Esophagus squamous epithelium (tissue), 5 donors: ENCODE measurements at places on chromosomes 5 and 9.

DNA sequence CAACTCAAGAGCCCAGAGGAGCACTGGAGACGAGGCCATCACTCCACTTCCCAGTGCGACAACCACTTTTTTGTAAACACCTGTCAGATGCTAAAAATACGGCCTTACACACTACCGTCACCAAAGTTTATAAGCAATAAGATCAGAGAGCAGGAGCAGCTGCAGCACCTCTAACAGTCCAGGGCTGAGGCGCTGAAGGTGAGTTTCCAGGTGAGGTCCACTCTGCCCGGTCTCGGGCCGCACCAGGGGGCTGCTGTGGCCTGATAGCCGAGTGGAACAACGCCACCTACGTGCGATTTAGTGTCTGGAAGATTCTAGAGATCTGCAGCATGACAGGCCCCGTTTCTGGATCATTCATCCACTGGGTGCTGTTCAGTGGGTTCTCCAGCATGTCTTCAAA is 25.8 kb upstream of the CAMSAP1 start:
- no peak for DNase-seq

GRCh38 chr9:126459965-126460843 is 133.6 kb downstream of the MVB12B start:
- DNase-seq: no peak

GRCh38 chr5:11248966-11249365 is 487.9 kb upstream of the DAP start:
- DNase-seq: no peak

DNA sequence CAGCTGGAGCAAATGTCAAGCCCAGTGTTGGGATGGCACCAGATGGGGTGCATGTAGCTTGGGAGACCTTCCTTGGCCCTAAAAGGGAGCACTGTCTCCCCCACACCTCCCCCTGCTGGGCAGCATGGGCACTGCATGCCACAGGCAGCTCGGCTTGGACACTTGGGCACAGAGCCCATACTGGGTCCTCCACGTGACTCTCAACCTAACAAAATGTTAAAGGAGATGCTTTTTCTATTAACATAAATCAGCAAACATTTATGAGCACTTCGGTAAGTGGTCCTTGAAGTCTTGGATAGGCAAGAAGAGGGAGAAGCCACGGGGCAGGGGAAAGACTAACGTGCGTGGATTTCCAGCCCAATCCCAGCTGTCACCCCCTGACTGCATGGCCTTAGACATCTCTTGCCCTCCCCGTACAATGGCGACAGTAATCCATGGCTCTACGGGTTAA is 23.9 kb upstream of the MAPK9 start:
- DNase-seq: no peak

DNA sequence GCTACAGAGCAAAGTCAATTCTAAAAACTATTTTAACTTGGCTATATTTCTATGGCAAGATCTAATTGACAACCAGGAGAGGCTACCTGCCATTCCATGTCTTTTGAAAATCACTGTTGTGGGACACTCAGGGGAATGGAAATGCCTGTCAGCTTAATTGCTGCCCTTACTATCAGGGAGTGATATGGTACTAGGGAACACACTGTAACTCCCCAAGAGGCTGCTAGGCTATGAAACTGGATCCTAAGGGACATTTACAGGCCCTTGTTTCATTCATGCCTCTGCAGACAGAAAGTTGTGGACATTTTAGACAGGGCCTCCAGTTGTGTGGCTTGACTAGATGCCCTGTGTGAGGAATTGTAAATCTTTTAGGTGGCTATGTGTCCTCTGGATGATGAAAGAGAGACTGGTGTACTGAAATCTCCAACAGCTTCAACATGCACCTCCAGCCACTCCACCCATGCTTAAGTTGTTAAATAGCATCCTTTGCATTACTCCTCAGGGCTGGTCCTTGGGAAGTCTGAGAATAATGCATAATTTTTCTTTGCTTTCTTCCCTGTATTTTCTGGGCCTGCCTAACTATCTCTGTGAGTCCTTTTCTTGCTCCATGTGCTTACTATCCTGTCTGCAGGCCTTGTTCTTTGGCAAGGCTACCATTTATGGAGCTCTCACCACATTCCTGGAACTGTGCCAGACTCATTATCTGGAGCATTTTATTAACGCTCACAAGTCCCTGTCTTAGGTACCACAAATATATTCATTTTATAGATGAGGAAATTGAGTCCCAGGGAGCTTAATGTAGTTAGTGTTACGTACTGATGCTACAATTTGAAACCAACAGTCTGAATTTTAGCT is 3.2 kb downstream of the MROH2B start:
- DNase-seq: no peak

DNA sequence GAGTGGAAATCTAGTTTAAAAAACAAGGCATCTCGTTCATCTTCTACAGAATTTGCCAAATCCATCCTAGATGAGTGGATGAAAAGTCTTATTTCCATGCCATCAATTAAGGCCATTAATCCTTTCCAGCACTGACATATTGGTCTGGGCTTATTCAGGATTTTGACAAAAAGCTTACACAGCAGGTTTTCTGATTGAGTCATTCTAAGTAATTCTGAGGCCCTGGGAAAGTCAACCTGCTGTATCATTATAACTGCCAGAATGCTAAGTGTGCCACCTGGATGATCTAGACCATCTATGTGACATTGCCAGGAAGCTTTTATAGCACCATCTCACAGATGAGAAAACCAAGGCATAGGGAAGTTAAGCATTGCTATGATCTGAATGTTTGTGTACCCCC is 132.1 kb upstream of the MAP3K1 start:
- no peak for DNase-seq

- no peak for DNase-seq
These were observed 68.0 kb upstream of the CTNNA1 start for GRCh38 chr5:138685193-138685745.

GRCh38 chr9:107336718-107337360 is 53.8 kb downstream of the RAD23B start:
- no peak for DNase-seq

DNA sequence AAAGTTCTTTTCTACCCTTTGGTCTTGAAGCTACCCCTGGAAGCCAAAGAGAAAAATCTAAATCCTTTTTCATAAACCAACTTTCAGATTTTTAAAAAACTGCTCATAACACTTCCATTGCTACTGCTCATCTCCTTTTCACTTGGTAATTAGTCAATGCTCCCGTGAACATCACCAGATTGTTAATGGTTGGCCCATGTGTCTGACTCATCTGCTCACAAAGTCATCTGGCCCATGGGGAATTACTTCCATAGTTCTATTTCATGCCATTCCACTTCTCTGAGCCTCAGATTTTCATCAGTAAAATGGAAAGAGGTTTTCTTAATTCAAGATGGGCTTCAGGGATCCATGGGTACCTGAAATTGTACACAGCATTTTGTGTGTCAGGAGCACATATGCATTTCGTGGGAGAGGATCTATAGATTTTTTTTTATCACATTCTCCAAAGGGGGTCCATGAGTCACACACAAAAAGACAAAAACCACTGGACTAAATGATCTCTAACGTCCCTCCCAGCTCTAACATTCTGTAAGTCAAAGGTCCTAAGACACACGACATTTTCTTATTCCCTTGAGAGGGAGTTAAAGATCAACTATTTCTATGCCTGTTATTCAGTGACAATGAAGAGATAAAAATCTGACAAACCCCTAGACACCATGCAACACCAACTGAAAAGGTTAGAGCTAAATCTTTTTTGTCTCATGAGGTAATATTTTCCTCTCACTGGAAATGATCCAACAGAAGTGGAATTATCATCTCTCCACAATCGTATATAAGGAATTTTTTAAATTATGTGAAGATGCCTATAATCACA is 75.4 kb downstream of the TEX10 start:
- DNase-seq: no peak

DNA sequence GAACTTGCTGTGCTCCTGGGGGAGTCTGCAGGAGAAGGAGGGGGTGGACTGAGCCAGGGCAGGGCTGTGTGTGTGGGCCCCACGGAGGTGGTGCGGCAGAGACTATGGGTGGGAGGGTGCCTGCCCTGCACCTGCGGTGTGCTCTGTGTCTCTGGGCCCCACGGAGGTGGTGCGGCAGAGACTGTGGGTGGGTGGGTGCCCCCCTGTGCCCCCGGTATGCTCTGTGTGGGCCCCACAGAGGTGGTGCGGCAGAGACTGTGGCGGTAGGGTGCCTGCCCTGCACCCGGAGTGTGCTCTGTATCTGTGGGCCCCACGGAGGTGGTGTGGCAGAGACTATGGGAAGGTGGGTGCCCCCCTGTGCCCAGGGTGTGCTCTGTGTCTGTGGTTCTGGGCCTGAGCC is 103.7 kb downstream of the EHMT1 start:
- DNase-seq: no peak

GRCh38 chr9:6955251-6955921 is 197.6 kb downstream of the KDM4C start:
- no peak for DNase-seq

DNA sequence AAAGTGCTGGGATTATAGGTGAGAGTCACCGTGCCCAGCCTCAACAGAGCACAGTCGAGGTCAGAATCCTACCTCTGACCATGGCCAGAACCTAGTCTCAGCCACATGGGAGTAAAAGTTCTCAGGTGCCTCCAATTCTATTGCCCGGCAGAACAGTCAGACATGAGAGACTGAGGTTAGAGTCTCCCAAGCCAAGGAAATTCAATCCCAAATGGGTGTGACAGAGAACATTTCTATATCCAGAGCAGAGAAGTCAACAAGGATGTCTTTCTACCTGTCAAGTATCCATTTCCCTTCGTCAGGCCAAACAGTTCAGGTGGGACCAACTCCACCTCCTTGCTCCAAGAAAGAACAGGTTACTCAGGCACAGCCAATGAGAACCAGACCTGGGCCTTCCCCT is 10.5 kb downstream of the ANXA6 start:
- DNase-seq: no peak

DNA sequence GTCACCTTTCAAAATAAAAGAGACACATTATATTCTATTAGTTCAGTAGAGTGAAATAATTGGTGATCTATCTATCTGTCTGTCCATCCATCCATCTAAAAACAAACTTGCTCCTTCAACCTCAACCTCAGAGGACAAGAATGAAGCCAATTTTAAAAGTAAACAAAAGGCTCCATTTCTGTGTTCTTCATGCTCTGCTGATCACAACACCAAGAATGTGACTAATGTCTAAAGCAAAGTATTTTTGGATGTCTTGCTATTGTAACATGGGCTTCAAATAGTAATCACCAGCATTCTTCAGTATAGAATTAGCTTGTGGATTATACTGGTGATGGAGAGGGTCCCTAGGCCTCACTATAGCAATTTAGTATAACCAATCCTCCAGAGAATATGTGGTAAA is 1304.4 kb downstream of the MAT2B start:
- no peak for DNase-seq

DNA sequence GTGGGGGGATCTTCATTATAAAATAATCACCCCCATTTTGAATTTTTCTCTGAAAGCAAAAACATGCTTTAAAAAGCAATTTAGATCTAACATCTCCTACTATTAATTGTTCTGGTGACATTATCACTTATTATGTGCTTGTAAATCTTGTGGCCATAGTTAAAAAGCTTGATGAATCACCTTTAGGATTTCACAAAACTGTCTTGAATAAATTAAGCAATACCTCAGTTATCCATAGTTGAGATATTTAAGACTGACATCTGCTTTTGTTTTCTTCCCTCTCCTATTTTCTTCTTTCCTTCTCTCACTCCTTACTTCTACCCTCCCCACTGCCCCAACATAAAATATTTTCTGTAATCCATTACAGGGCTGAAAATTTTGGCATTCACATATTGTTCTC is 84.8 kb downstream of the SLC1A3 start:
- no peak for DNase-seq

- DNase-seq: no peak
These were observed 37.6 kb downstream of the RHOBTB3 start for GRCh38 chr5:95768731-95769130.

- DNase-seq: no peak
These were observed 6.3 kb upstream of the MXD3 start for GRCh38 chr5:177317959-177318377.

- no peak for DNase-seq
These were observed 89.3 kb upstream of the DMRT1 start for GRCh38 chr9:752201-752600.

DNA sequence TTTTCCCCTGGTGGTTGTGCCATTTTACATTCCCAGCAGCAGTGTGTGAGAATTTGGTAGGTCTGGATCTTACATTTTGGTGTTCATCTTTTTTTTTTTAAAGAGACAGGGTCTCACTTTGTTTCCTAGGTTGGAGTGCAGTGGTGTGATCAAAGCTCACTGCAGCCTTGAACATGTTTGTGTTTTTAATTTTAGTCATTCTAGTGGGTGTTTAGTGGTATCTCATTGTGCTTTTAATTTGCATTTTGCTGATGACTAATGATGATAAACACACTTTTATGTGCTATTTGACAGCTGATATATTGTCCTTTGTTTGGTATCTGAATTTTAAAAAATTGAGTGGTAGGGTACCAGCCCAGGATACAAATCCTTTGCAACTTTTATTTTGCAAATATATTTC is 53.4 kb upstream of the POMT1 start:
- DNase-seq: no peak

GRCh38 chr5:81427566-81427965 is 33.6 kb upstream of the ACOT12 start:
- no peak for DNase-seq

- DNase-seq: no peak
These were observed 124.9 kb upstream of the ZNF608 start for GRCh38 chr5:124871303-124871702.

DNA sequence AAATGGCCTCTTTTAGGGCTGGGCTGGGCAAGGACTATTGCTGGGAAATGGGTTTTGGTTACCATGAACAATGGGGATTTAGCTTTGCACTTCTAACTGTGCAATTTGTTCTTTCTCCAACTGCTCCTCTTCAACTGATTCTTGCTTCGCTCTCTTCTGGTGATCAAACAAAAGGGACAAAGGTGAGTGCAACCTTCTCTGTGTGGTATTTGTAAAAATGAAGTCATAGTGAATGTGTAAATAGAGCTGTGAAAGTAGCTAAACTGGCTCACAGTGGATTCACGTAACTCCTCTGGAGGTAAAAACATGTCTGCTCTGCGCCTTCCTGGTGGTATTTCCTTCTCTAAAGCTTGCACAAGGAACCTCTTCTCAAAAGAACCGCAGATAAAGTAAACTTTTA is 20.9 kb upstream of the SPINK14 start:
- no peak for DNase-seq

GRCh38 chr9:19994296-19994695 is 205.5 kb upstream of the SLC24A2 start:
- no peak for DNase-seq

DNA sequence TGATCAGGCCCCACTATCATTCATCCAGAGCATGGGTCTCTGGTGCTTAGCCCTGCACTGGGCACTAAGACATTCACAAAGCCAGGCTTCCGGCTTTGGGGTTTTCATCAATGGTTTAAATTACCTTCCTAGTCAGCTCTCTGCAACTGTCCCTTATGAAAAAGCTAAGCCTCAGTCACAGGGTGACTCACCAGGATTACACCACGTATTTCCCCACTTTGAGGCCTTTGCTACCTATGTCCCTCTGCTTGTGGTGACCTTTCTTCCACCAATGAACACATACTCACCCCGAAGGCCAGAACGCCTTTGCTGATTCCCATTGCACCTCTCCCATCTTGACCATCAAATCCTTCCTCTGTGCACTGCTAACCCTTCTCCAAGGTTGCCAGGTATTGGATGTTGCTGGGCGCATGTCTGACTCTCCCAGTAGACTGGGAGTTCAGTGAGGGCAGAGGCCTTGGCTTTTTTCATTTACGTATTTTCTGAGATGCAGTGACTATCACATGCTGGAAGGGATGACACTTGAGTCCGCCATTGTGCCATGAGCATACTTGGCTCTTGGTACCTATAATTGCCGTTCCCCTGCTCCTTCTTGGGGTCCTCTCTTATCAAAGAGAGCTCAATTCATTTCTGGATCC is 58.7 kb upstream of the TNFSF8 start:
- no peak for DNase-seq

GRCh38 chr5:23157169-23157568 is 304.0 kb upstream of the CDH12 start:
- DNase-seq: no peak
